Fibroblast of upper back skin (primary cell): ENCODE measurements at places on chromosomes 4 and X.

DNA sequence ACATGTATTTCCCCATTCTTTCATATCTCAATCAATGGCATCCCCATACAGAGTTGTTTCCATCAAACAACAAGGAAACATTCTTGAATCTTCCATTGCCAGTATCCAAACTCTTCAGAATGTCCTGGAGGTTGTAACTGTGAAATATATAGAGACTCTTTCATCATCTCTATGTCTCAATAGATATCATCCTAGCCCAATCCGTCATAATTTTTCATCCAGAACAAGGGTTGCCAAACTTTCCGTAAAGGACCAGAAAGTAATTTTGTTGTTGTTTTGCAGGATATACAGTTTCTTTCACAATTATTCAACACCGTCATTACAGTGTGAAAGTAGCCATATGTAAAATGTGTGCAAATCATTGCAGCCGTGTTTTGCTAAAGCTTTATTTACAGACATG, 15.2 kb upstream of the CXCL6 start:
- no peak for DNase-seq

DNA sequence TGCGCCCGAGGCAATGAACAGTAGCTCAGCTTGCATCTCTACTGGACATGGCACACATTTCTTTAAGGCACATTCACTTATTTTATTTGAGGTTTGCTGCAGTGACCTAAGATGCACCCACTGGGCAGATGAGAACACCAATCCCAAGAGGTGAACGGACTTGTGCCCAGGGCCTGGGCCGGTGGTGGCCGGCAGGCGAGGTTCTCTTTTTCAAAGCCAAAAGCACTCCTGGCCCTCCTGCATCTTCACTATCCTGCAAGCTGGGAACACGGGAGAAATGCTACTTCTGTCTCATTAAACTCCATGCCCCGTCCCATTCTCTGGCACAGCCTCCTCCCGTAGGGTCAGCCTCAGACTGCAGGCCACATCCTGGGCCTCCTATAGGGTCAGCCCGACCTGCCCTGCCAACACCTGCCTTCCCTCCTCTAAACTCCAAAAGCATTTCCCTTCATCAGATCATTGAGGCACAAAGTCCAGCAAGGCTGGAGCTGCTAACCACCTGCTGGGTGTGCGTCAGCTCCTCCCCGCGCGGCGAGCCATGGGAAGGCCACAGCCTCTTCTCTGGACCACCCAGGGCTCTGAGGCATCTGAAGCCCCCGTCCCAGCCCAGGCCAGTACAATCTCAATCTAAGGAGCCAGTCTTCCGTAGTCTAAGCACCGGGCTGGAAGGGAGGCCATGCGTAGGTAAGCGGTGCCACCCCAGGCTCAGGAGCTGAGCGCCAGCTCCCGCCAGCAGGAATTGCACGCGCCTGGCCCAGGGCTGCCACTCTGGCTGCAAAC, 166.1 kb downstream of the AFAP1 start:
- DNase-seq, result no peak

DNA sequence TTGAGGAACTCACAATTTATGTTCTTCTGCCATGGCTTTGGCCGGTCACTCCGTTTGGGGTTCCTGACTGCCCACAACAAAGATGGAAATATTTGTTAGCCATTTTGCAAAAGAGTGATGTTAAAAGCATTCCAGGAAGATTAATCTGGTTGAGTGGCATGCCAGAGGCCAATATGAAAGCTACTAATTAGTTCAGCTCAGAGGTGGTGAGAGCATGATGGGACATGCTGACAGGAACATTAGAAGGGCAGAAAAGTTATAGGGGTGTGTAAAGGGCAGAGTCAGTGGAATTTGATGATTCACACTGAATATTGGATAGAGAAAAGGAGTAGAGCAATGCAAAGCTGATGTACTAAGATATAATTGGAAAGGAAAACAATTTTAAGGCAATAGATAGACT, 94.4 kb downstream of the TLL1 start:
- DNase-seq, result peak; percentile 72

GRCh38 chrX:53319614-53320542, 38.5 kb upstream of the IQSEC2 start:
- DNase-seq, result no peak

DNA sequence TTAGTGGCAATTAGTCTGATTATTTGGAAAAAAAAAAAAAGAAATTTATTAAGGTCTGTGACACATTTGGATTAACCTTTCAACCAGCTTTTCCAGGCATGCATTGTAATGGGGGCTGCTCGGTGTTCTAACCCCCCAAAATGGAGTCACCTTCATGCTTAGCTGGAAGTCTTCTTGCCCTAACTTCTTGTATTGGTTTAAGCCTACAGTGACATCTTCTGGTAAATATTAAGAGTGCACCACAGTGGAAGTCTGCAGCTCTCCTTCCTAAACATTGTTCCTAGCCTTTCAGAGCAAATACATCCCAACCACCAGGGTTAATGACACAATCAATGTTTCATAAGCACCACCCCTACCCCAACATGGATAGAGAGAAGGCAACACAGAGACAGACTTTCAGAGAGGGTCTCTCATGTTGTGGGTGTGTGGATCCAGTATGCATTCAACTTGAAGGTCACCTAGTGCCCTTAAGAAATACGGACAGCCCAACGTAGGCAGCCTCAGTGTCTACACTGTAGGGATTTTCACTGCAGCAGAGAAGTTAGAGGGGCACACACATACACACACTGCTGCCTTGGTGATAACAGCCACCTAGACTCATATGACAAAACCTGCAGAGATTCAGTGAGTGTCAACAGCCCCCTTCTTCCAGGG, 142.9 kb upstream of the MBNL3 start:
- DNase-seq, result no peak

DNA sequence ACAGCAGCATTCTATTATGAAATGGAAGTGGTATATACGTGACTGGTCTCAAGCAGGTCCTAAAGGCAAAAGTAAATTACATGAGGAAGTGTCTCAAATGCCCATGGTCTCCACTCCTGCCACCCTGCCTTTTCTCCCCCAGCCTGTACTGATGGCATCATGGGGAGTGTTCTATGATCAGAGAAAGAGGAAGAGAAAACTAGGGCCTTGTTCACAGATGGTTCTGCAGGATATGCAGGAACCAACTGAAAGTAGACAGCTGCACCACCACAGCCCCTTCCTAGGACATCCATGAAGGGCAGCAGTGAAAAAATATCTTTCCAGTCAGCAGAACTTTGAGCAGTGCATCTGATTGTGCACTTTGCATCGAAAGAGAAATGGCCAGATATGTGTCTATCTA, 901.5 kb downstream of the ARAP2 start:
- no peak for DNase-seq

- no peak for DNase-seq
Observed at GRCh38 chrX:97168646-97169045, 284.9 kb downstream of the RPA4 start.

DNA sequence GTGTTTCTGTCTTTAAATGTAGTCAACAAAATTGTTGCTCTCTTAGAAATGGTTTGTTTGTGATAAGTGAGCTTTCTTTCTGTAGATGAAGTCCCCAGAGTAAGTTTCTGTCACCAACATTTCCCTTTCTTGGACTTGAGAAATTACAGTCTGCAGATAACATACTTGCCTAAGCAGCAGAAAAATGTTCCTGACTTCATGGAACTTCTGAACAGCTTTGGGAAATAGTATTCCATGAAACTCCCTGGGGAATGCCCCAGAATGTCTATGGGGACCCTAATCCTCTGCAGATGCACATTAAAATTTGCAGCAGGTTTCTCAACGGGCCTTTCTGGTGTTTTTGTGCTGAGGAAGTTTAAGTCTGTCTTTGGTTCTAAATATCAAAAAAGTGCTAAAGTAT, 38.6 kb upstream of the NEIL3 start:
- DNase-seq, result no peak

- no peak for DNase-seq
Observed at GRCh38 chr4:77178560-77178959, 21.6 kb downstream of the CCNG2 start.

DNA sequence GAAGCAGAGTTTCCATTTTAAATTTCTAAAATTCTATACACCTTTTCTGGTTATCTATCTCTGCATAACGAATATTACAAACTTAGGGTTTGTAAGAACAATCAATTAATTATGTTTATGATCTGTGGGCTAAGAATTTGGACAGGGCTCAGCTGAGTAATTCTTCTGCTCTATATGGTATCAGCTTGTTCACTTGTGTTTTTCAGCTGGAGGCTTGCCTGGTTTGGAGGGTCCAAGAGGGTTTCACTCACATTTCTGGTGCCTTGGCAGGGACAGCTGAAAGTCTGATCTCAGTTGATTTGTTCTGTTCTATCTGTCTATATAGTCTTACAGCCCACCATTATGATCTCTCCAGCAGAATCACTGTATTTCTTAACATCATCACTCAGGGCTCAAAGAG, 57.8 kb upstream of the ADGRA3 start:
- no peak for DNase-seq

- DNase-seq, result no peak
Observed at GRCh38 chr4:39476187-39476895, 17.5 kb downstream of the LIAS start.

DNA sequence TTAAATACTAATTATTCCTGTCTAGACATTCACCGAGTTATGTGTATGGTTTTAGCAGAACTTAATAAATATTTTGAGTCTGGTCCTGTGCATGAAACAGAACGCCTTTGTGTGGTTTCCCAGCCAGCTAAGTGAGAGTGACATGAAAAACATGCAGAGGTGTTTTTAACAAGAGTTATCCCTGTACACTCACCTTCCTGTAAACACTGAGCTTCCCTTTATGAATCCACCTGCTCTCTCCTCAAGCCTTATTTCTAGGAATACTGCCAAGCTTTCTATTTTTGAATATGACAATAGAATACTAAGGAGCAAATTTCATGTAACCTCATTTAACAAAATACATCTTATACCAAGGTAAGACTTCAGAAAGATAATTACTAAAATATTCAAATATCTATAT, 270.3 kb upstream of the CTSO start:
- DNase-seq, result no peak
